GM13976 (cell line): ENCODE measurements at places on chromosomes 1 and 21.
A peak's percentile ranks its signal among the peaks of the same experiment; 100 is the strongest.

- DNase-seq = no peak
Measured at GRCh38 chr1:223540485-223541106, 124.9 kb downstream of the CAPN8 start.

- DNase-seq = no peak
Measured at GRCh38 chr1:56378341-56379070, 200.9 kb downstream of the PLPP3 start.

GRCh38 chr1:10839188-10839770 is 42.8 kb upstream of the CASZ1 start:
- DNase-seq = no peak

GRCh38 chr1:227541796-227542152 is 21.6 kb upstream of the ZNF678 start:
- peak; percentile 11 for DNase-seq

DNA sequence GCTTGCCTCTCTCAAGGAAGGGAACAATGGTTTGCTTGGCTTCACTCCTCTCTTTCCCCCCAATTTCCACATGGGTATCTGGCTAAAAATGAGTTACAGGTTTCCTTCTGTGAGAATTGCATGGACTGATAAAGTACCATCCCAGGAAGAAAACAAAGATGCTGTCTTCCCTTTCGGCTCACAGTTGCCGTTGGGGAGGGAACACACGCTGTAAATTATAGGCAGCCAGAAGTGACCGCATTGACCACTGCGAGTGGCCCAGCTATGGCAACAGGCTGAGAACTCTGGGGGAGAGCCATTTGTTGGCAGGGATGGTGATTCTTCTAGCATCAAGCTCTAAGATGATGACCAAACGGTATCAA is 2.9 kb downstream of the RUNX1 start:
- no peak for DNase-seq

DNA sequence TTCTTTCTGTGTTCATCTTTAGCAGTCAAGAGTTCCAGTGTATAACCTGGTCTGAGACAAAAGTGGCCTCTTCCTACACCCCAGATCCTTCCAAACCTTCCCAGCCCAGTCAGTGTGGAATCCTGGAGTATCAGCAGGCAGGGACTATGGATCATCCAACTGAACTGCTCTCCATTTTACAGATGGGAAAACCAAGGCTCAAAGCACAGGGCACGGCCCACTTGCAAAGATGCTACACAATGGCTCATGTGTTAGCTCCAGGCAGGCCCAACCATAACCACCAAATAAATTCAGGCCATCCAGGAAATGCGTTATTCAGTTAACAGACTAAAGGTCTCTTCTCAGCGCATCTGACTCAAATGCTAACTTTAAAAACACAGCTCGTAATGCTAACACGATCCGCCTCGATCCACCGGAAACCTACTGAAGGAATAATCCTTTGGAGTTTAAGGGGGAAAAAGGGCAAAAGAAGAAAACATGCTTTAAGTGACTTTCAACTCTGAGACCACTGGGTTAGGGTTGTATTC is 7.1 kb downstream of the GLIS1 start:
- no peak for DNase-seq

DNA sequence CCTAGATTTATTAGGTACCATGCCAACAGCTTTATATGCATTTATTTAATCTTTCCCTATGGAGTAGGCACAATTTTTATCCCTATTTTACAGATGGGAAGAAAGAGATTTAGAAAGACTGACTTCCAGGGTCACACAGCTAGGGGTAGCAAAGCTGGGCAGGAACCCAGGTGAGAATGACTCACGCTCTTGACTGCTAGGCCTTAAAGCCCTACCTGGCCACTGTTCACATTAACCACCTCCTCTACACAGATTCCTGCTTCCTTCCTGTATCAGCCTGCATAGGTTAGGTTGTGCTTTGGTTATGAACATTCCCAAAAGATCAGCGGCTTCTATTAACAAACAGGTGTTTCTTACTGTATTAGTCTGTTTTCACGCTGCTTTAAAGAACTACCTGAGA is 53.2 kb downstream of the DNAJC6 start:
- DNase-seq = no peak

DNA sequence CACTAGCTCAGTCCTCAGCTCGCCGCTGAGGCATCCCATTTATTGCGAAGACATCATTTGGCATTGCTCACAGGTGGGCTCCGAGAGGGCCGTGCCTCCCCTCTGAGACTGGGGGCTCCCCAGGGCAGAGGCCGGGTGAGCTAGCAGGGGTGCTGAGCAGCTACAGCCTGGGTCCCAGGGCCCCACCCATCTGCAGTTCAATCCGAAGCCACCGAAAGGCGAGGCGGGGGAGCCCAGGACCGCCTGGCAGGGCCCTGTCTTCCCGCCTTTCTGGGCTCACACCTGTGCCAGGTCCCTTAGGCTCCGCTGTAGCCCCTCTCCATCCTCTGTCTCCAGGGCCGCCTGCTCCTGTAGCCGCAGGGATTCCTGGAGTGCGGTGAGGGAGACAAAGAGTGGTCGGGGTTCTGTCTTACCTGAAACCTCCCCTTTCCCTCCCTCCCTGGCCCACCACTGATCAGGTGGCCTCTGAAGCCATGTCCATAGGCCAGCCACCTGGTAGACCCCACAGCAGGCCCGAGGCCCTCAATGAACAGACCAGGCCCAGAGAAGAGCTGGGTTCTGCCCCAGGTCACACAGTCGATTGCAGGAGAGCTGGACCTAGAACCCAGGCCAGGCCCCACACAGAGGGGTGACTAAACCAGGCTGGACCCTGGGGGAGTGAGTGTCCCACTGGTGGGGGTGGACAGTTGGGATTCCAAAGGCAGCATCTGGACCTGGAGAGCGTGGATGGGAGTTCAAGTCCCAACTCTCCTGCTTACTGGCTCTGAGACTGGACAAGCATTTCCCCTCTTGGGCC is 18.1 kb upstream of the NBPF1 start:
- peak; percentile 47 for DNase-seq

GRCh38 chr1:93707956-93708355 is 26.3 kb upstream of the BCAR3 start:
- DNase-seq = peak; percentile 66

GRCh38 chr1:44314452-44314851 is 40.6 kb downstream of the ERI3 start:
- DNase-seq = no peak

DNA sequence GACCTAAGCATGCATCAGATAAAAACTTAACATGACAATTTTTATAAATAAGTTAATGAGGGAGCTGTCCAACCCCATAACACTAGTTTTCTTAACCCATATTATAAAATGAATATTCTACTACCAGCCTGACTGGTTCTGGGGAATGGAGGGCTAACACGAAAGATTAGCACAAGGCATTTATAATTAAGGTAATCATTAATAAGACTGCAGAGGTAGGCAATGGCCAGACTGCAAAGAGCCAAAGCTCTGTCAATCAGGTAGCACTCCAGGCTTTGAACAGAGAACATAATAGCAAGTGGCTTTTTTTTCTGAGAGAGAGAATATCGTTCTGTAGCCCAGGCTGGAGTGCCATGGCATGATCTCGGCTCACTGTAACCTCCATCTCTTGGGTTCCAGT is 20.6 kb upstream of the TMEM35B start:
- DNase-seq = no peak

DNA sequence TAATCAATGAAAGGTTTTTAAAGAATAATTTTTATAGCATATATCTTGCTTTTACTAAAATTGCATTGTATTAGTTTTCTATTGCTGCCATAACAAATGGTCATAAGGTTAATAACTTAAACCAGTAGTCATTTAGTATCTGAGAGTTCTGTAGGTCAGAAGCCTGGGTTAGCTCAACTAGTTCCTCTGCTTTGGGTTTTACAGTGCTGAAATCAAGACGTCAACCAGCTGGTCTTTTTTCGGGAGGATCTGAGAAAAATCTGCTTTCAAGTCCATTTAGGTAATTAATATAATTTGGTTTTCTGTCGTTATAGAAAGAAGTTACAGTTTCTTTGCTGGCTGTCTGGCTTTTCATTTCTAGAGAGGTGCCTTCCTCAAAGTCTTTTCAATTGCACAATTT is 577.7 kb downstream of the MRPL39 start:
- DNase-seq = no peak

- DNase-seq = no peak
Measured at GRCh38 chr1:85332575-85332974, 56.1 kb upstream of the BCL10 start.

DNA sequence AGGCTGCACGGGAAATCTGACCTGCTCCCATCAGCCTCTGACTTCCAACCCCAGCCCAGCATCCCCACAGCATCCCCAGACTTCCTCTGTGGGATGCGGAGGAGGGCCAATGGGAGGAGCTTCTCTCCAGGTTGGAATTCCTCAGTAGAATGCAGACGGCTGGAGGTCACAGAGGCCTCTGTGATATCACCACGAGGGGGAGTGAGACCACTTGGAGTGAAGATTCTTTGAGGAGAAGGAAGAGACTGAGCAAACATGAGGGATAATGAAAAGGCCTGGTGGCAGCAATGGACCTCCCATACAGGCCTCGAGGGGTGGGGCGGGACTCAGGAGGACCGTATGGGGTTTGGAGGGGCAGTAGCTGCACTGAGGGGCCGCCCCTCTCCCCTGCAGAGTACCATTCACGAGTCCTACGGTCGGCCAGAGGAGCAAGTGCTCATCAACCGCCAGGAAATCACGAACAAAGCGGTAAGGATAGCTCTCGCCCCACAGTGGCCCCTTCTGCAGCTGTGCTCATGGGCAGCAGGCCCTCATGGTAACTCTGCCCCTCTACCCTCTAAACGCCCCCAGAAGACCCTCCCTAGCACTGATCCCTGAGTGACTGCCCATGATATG is at the start of gene CATSPER4:
Gene CATSPER4 (plus strand): TSS at position 230 of the 615 bp plus-strand sequence. CDS start 26 bp downstream, at position 256.
- DNase-seq = no peak

- DNase-seq = no peak
Measured at GRCh38 chr1:116793357-116793935, 39.2 kb downstream of the CD2 start.

GRCh38 chr1:181504399-181504842 is 21.1 kb downstream of the CACNA1E start:
- no peak for DNase-seq

GRCh38 chr1:227092069-227092468 is 152.0 kb downstream of the COQ8A start:
- no peak for DNase-seq

GRCh38 chr1:242017580-242018233 is 18.8 kb upstream of the MAP1LC3C start:
- DNase-seq = peak; percentile 75

DNA sequence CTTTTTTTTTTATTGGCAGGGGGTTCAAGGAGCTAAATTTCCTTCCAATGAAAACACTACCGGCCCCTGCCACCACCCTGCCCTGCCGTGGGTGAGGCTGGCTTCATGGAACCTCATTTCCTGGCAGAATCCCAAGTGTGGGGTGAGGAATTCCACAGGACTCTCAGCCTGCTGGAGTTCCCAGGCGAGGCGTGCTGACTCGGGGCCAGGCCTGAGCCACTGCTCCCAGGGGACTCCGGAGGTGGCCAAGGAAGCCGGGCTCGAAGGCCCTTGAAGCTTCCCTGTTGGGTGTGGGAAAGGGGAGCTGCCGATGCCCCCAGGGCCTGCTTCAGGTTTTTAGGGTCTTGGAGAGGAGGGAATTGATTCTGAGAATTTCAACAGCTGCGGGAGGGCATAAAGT is 95.3 kb upstream of the ACTRT2 start:
- DNase-seq = no peak

GRCh38 chr1:158155673-158156072 is 25.0 kb upstream of the CD1D start:
- DNase-seq = no peak

GRCh38 chr1:187619175-187619574 is 790.4 kb downstream of the PLA2G4A start:
- no peak for DNase-seq

- no peak for DNase-seq
Measured at GRCh38 chr1:113998361-113998760, 19.1 kb downstream of the OLFML3 start.

GRCh38 chr1:92851729-92852128 is 19.9 kb downstream of the RPL5 start:
- no peak for DNase-seq

GRCh38 chr1:26493267-26493666 is 21.0 kb downstream of the HMGN2 start:
- DNase-seq = no peak

- DNase-seq = no peak
Measured at GRCh38 chr21:42692688-42693087, 39.3 kb downstream of the PDE9A start.

DNA sequence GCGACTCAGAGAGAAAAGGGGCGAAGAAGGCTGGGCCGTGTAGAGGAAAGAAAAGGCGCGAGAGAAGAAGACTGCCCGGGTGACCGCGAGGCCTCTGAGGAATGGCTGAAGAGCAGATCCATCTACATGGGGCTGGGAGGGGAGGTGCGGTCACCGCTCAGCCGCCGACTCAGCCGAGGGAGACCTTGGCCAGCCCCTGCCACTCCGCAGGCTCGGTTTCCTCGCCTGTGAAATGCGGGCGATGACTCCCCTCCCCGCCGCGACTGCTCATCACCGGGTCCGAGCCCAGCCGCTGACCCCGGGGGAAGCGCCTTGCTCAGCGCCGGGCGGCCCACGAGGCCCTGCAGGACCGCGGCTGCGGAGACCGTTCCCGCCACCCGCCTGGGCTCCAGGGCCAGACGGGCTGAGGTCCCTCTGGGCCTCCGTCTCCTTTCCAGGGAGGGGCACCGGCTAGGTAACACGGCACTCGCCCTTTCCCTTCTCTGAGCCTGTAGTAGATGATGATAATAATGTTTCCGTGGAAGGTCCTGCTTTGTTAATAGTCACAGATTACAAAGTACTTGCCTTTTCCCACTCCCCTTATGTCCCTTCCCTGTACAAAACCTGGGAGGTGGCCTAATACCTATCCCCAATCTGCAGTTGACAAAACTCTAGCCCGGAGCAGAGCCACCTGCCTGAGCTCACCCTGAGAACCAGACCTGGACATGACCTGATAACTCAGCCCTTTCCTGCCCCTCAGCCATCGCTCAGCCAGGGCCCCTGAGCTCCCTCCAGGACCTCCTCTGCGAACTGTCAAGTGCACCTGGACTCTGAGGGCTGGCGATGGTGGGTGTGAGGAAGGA is 1.6 kb upstream of the BSND start:
- peak; percentile 53 for DNase-seq

DNA sequence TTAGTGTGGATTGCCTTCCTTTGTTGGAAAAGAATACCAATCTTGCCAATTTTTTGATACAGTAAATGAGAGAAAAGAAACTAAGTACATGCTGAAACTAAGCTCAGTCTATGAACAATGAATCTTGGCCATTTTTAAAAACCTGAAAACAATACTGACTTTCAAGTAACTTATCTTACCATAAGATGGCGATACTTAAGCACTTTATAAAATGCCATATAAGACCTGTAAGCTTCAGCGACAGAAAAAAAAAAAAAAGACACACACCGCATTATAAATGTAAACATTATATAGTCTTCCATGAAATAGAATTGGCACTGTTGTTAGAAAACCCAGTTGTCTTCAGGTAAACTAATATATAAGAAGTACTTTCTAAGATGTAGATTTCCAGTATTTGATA is 3.0 kb downstream of the OLFM3 start:
- DNase-seq = no peak

DNA sequence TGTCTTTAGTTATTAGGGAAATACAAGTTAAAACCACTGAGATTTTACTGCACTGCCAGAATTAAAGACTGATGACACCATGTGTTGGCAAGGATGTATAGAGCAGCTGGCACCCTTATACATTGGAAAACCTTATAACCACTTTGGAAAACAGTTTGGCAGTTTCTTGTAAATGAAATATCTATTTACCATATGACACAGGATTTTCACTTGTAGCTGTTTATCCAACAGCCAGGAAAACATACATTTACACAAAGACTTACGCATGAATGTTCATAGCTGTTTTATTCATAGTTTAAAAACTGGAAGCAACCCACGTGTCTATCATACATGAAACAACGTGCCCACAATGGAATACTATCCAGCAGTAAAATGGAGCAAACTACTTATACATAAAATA is 45.3 kb downstream of the PRRC2C start:
- DNase-seq = no peak
